Activated CD4-positive, CD25-positive, alpha-beta regulatory T cell (primary cell): ENCODE measurements at places on chromosomes 7 and 10.

GRCh38 chr10:93813507-93814465, 56.0 kb downstream of the LGI1 start:
- DNase-seq = no peak

GRCh38 chr10:95422233-95422632, 131.4 kb upstream of the PDLIM1 start:
- DNase-seq = no peak

DNA sequence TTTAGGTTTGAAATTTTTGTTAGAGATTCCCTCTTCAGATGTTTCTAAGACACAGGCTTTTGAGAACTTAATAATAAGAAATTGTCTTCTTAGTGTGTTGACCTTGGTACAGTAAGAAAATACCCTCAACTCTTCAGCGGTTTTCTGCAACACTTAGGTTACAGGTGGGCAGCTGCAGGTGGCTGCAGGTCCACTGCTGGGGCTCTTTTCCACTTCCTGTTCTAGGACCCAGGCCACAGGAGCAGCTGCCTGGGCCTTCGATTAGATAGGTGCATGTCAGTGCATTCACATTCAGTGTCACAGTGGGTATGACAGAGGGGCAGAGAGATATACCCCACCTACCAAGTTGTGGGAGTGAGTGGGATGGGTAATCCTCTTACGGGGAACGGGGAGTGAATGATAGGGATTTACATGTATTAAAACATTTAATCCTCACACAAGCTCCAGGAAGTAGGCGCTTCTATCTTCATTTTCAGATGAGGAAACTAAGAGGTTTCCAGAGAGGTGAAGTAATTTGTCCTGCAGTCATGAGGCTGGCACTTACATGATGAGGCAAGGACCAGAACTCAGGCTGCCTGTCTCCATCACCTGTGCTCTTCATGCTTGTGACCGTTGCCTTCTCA, 20.2 kb upstream of the SUV39H2 start:
- DNase-seq = no peak

GRCh38 chr10:132166216-132166950, 20.4 kb upstream of the DPYSL4 start:
- DNase-seq = no peak

DNA sequence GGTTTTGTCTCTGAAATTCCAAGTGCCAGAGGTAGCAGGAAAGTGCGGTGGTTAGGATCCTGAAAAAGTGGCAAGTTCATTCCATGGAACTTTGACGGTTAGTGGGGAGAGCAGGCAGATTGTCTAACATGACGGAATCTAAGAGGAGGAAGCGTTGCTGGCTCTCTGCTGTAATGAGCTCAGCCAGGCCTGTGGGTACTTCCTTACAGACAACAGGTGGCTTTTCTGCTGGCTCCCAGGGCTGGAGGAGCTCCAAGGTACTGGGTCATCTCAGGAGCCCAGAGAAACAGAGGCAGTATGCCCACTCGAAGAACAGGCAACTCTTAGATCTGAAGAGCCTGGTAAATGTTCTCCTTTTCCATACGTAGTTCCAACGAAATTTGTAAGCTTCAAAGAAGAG, 3.1 kb upstream of the AIFM2 start:
- no peak for DNase-seq

DNA sequence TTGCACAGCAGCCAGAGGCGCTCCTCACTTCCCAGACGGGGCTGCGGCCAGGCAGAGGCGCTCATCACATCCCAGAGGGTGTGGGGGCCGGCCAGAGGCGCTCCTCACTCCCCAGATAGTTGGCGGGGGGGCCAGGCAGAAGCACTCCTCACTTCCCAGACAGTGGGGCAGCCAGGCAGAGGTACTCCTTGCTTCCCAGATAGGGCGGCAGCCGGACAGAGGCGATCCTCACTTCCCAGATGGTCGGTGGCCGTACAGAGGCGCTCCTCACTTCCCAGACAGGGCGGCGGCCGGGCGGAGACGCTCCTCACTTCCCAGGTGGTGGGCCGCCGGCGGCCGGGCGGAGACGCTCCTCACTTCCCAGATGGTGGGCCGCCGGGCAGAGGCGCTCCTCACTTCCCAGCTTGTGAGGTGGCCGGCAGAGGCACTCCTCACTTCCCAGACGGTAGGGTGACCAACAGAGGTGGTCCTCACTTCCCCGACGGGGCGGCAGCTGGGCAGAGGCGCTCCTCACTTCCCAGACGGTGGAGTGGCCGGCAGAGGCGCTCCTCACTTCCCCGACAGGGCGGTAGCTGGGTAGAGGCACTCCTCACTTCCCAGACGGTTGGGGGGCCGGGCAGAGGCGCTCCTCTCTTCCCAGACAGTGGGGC, 26.5 kb downstream of the CCNY start:
- DNase-seq = no peak

GRCh38 chr10:14332903-14333302, 2.2 kb upstream of the FRMD4A start:
- no peak for DNase-seq

DNA sequence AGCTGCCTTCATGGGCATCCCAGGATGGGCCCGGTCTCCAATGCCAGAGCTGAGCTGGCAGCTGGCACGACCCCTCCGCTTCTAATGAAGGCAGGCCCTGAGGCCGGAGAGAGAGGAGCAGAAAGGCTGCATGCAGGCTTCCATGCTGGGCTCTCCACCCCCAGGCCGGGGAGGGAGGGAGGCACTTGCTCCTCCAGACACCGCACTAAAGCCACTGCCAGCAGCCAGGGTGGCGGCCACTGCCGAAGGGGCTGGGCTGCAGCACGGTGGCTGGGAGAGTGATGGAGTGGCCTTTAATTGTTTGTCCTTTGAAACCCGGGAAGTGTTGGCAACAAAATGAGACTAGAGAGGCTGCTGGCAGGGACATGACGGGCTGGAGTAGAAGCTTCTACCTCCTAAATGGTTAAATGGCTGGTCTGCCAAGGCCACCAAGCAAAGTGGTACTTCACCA, 236.5 kb downstream of the SKAP2 start:
- no peak for DNase-seq
